ENCODE measurements at places on chromosomes 6 and 20.
A peak's percentile ranks its signal among the peaks of the same experiment; 100 is the strongest.

DNA sequence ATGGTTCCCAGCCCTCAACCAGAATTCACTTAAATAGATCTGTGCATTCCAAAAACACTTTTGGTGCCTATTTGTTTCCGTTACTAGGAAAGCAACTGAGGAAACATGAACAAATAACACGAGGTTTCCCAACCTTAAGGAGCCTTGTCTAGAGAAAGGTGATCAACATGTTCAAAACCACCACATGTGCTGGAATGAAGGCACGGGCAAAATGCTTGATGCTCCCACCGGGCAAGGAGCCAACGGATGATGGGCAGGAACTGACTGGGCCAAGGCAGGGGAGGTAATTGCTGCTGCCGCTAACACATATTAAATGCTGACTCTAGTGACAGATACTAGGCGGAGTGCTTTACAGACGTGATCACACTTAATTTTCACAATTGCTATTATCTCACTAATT lies 2.5 kb downstream of the MYLK4 start:
- no peak for DNase-seq

- DNase-seq: peak; percentile 96
Measured at GRCh38 chr6:52929321-52930164, 20.0 kb upstream of the GSTA3 start.

DNA sequence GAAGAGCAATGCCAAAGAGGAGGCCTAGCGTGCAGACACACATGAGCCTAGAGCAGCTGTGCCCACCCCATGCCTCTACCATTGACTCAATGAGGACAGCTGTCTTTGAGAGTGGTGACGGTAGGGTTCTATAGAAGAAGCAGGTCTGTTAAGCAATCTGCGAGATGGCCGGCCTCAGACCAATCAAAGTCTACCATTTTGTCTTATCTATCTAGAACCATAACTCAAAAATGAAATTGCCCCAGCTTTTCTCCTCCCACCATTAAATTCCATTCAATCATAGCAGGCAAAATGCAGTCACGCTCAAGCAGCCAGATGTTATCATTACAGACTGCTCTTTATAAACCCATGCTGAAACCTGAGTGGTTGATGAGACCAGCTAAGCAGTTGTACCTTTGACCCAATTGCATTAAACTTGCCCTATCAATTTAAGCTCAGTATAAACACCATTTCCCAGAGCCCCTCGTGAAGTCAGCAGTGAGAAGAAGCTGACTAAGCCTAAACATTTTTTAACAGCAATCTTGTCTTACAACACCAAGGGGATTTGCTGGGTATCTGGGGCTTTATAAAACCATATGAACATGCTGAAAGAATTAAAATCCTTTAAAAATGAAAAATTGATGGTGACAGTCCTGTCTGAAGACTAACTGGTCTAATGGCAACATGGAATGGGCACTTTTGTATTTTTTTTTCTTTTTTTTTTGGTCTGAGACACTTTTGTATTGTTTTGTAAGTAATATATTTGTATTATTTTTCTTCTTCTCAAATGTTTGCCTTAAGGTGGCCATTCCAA lies 57.5 kb downstream of the FOXC1 start:
- DNase-seq: peak; percentile 86

GRCh38 chr6:109001291-109001894 lies 93.3 kb downstream of the SESN1 start:
- no peak for DNase-seq

GRCh38 chr6:40439026-40439800 lies 148.0 kb downstream of the LRFN2 start:
- DNase-seq: no peak

GRCh38 chr20:25160467-25160866 lies 35.0 kb upstream of the ENTPD6 start:
- DNase-seq: no peak

DNA sequence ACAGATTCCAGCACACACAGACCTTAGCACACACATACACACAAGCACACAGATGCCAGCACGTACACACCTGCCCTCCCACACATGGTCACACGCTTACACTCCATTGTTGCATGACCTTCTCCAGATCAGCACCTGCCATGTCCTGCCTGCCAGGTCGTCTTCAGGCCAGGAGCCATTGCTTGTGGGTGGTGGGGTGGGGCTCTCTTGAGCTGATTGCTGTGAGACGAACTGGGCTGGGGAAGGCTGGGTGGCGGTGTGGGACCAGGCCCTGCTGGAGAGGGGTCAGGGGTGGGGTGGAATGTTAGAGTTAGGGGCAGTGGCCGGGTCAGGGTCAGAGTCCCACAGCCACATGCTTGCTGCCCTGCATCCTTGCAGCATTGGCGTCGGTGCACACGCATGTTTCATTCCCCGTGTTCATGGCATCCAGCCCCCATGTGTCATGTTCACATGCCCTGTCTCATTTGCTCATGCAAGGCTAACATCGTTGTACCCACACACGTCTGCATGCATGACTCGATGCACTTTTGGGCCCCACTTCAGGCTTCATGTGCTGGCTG lies 6.5 kb upstream of the NPBWR2 start:
- no peak for DNase-seq

DNA sequence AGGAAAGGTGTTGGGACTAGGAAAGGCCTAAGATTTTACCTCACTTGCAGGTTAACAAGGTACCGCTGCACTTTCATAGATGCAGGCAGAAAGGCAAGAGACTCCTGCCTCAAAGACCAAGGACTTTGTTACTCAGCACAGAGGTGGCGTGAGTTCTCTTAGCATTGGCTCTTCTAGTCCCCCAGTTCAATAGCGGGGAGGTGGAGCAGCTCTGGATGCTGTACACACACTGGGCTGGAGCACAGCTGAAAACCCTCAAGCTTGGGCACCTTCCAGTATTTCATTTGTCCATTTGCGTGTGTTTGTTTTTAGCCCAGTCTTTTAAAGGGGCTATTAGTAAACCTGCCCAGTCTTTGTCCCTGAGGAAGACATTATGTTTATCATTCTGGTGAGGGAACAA lies 345.2 kb downstream of the FARS2 start:
- DNase-seq: no peak

GRCh38 chr6:131910956-131911355 lies 40.2 kb downstream of the CCN2 start:
- DNase-seq: no peak

DNA sequence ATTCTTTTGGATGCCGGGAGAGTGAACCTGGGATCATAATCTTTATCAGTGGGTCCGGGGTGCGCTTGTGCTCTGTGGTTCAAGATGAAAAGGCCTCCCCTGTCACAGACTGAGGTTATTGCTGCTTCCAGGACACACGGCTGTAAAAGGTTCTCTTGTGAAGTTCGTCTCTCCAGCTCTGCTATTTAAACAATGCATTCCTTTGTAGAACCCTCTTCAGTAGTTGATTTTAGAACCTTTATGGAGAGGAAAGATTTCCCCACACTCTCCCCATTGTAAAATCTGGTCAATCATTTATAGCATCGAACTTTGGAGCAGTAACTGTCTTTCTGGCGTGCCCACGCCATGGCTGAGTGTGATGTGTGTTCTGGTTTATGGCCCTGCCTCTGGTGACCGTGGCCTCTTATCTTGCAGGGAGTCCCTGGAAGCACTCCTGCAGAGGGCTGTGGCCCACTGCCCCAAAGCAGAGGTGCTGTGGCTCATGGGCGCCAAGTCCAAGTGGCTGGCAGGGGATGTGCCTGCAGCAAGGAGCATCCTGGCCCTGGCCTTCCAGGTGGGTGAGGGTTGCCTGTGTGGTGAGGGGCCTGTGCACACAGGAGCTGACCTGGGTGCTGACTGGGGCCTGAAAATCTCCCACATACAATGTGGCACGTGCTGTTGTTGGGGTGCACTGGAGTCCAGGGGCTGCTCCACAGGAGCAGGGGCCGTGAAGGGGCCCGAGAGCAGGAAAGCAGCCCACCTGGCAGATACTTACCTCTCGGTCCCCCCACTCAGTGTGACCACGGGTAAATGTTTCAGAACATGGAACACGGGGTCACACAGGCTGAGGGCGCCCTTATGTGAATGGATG lies 11.6 kb upstream of the C20orf204 start:
- DNase-seq: no peak

GRCh38 chr20:17681726-17682102 lies 328 bp downstream of the RRBP1 start:
- no peak for DNase-seq

DNA sequence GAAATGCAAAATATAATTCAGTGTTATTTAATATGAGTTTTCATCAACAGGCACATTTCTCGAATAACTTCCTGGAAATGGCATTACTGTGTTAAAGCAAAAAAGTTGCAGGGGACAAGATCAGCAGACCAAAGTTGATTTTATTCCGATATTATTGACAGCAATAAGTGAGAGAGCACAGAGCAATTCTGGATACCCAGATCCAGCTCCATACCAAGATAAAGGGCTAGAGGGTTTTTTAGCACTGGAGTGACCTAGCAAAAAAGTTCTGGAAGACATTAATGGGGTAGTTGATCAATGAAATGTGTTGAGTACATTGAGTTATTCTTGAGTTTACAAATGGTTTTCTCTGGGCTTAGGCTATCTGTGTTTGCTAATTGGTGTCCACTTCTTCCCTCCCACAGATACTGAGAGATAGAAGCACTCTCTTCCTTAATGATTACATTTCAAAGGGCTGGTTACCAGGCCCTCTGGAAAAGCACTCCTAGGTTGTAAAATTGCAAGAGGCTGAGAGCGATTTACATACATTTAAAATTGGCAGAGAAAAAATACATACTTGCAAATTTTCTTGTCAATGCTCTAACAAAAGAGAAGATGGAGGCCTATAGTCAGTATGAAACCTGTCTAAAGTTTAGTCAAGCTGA lies 47.0 kb upstream of the MANEA start:
- DNase-seq: no peak

- no peak for DNase-seq
Measured at GRCh38 chr6:130840050-130840449, 12.8 kb downstream of the SMLR1 start.

DNA sequence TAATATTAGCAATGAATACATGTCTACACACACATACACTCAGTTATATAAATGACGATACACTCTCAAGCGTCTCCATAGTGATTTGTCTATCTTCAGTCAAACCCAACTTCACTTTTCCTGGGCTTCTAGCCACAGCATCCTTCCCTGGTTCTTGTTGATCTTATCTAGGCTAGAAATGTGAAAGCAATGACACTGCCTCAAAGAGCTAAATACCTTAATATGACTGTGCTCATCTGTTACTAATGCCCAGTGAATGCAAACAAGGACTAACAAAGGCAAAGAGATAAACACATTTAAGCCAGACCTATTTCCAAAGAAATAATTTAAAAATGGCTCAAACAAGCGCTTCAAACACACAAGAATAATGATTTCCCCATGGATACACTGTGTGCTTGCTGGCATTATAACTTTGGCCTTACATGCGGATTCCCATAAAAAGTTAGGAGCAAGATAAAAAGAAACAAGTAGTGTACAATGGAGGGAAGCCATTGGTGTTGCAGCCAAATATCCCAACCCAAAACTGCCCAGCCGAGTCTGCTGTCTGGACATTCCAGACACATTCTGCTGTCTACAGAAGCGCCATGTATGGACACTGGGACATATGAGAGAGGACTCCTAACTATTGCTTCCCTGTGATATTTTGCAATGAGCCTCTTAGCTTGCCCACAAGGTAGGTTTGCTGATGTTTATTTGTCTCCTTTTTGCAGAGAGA lies 19.5 kb upstream of the DAAM2 start:
- DNase-seq: peak; percentile 91

DNA sequence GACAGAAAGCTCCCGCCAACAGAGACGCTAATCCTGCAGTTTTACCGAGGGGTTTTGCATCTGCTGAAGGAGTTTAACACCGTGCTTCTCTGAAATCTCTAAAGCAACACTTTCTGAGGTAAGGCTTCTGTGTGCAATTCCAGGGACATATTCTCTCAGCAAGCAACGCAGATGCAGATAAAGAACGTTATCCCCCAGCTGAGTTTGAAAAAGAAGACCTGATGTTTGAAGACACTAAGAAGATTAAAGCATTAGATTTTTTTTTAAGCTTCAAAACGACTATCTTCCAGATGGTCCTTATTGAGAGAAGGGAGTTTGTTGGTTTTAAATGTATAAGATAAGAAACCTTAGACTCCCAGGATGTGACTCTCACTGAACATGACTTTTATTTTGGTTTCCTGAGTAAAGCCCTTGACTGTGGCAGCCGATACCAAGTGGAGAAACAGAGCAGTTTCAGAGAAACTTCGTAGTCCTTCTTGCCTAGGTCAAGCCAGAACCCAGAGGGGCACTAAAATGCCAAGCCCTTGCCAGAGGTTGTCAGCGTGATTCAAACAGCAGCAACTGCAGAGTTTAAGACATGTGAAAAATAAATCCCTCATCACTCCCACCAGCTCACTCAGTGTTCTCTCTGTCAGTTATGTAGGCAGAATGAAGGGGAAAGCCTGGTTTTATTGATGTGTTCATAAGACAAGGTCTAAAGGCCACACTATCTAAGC lies 353.3 kb upstream of the CNR1 start:
- DNase-seq: no peak

DNA sequence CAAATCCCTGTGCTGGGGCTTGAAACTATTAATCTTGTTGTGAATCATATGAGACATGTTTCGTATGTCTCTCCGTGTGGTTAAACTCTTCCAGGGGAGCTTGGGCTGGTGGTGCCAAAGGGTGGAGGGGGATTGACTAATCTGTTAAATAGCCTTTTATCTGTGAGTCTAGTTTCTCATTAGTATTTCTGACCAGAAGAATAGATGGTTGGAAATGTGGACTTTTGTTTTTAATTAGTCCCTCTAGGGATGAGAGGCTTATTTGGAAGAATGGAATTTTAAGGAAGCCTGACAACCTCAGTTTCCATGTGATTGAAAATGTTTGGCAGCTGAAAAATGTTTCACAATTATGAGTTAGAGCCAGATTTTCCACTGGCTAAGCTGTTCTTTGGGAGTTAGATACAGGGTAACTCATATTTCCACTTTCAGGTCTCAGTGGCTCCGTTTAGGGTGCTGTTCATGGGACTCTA lies 117.3 kb downstream of the BCKDHB start:
- peak; percentile 91 for DNase-seq

DNA sequence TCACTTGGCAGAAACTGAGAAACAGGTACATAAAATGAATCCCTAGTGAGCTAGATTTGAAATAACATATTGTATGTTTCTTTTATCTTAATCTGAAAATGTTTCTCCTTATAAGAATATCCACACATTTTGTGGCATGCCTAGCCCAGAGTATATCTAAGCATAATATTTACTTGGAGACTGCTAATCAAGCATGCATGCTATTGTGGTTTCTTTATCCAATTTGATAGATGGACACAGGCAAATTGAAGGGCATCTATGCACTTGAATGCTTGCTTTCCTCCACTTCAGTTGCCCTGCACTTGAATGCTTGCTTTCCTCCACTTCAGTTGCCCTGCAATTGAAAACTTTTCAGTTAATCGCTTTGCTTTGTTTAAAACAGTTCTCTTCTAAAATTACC lies 729.8 kb downstream of the TBC1D32 start:
- DNase-seq: no peak

GRCh38 chr6:30683183-30683979 lies 3.1 kb downstream of the PPP1R18 start:
- no peak for DNase-seq

- no peak for DNase-seq
Measured at GRCh38 chr6:115091461-115091860, 748.6 kb upstream of the HS3ST5 start.

Data from EH (cell line).